WTC11 (cell line): ENCODE measurements at places on chromosomes 5 and 9. TPM values are rescaled to one million over a fixed set of nuclear protein-coding genes. Genes with fewer than 3 reads are reported as not detected.

ZNF366 gene
- total RNA-seq = not detected in 3 replicates

PCDHGA8 gene
- 1.4 to 2.4 TPM (median 2.1 TPM) in 3 replicates for total RNA-seq

- no peak for DNase-seq
Measured at GRCh38 chr5:156456857-156457256, 129.9 kb downstream of the SGCD start.

DNA sequence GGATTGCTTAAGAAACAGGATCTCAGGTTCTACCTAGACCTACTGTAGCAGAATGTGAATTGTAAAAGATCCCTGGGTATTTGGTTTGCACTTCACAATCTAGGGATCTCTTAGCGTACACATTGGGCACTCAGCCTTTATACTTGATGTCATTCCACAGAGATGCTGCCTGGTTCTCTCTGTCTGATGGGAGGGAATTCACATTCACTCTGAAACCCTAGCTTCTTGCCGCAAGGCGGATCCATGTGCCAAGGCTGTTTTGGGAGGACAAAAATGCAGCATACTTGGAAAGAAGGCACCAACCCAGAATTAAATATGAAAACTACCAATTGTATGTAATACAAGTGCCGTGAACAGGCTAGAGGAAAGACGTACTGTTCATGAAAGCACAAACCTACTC, 323.0 kb downstream of the EBF1 start:
- DNase-seq = no peak

DNA sequence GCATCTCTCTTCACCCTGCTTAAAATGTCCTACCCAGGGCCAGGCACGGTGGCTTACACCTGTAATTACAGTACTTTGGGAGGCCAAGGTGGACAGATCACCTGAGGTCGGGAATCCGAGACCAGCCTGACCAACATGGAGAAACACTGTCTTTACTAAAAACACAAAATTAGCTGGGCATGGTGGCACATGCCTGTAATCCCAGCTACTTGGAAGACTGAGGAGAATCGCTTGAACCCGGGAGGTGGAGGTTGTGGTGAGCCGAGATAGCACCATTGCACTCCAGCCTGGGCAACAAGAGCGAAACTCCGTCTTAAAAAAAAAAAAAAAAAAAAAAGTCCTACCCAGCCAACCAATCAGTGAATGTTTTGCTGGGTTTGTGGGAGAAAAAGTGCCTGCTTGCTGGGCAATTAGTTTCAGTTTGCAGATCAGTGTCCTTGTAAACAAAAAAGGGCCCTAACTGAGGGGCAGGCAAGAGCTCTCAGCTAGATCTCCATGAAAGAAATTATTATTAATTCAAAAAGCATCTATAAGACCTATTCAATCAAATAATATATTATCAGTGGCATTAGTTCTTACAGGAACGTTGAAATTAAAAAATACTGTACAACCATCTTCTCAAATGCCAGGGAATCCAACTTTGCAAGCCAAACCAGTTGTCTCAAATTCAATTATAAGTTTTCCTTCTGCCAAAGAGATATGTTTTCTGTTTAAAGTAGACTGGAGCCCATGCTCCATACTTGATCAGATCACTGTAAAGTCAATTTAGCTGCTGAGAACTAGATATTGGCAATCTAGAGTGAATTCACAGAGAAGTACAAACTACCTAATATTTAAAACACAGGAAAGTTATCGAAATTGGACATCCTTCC, 3.9 kb downstream of the MEGF9 start:
- no peak for DNase-seq

- no peak for DNase-seq
Measured at GRCh38 chr5:169416583-169417196, 115.8 kb upstream of the SLIT3 start.
